ENCODE measurements at places on chromosomes 4 and X.

DNA sequence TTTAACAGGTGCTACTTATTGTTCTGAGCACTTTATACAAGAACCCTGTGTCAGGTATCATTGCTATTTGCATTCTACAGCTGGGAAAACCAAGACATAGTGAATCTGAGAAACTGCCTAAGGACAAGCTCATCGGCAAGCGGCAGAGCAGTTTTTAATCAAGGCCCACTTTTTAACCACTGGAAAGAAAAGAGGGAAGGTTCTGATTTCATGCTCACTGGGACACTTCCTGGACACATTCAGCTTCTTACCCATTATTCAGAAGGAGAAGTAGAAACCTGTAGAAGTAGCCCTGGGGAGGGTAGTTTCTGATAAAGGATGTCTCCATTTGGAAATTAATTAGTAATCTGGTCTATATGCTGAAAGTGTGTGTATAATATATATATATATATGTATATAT is 2.5 kb upstream of the LNX1 start:
- no peak for DNase-seq

DNA sequence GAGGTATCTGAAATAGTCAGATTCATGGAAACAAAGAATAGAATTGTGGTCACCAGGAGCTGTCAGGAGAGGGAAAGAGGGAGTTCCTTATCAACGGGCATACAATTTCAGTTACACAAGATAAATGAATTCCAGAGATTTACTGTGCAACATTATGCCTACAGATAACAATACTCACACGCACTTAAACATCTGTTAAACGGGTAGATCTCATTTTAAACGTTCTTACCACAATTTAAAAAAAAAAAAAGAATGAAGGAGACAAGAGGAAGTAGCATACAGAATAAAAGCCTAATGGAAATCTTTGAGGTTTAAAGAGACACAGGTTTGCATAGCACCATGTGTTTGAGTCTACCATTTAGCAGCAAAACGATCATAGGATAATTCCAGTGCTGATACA is 298.0 kb downstream of the DKK2 start:
- DNase-seq = no peak

DNA sequence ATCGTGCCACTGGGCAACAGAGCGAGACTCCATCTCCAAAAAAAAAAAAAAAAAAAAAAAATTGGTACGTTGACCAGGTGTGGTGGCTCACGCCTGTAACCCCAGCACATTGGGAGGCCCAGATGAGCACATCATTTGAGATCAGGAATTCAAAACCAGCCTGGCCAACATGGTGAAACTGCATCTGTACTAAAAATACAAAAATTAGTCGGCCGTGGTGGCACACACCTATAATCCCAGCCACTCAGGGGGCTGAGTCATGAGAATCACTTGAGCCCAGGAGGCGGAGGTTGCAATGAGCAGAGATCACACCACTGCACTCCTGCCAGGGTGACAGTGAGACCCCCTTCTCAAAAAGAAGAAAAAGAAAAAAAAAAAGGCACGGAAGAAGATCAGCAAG is 24.5 kb downstream of the RBMX start:
- DNase-seq = no peak

- DNase-seq = no peak
Measured at GRCh38 chrX:1093121-1093520, 119.3 kb downstream of the CRLF2 start.

- no peak for DNase-seq
Measured at GRCh38 chr4:140255467-140255866, 101.5 kb upstream of the MAML3 start.

GRCh38 chr4:74297539-74297938 is 10.7 kb upstream of the EPGN start:
- DNase-seq = no peak

- no peak for DNase-seq
Measured at GRCh38 chr4:186072516-186072915, 3.6 kb downstream of the TLR3 start.

- DNase-seq = no peak
Measured at GRCh38 chrX:49250578-49250977, 13.9 kb downstream of the FOXP3 start.

- DNase-seq = no peak
Measured at GRCh38 chrX:22534643-22535042, 261.9 kb downstream of the CBLL2 start.

- no peak for DNase-seq
Measured at GRCh38 chrX:108299704-108300103, 138.5 kb downstream of the COL4A6 start.

DNA sequence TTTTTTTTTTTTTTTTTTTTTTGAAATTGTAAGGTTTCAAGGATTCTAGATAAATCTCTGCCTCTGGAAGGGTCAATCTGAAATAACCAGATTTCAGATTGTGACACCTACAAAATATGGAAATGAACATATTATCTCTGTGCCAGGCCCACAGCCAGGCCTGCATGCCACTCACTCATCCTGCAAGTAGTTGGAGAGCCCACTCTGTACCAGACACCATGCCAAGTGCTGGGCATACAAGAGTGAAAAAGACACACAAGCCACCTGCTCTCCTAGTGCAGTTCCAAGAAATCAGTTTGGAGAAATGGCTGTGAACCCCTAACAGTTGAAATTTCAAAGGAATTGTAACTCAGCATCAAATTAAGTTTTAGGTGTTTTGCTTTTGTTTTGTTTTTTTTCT is 145.9 kb upstream of the NOCT start:
- no peak for DNase-seq

DNA sequence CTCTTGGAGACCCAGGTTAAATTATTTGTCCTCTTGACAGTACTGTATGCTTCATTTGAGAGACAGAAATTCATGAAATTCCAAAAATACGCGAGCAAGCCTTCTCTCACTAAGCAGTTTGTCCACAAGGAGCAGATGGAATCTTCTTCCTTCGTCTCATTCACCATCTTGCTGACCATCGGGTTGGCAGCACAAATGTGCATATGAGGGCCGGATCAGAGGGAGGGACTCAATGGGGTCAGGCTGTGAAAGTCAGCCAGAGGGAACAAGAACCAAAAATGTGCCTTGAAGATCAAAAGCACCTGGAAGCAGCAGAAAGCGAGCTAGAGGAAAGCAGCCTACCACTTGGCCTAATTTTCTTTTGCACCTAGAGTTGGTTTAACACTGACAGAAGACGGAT is 16.4 kb downstream of the NHSL2 start:
- DNase-seq = no peak

DNA sequence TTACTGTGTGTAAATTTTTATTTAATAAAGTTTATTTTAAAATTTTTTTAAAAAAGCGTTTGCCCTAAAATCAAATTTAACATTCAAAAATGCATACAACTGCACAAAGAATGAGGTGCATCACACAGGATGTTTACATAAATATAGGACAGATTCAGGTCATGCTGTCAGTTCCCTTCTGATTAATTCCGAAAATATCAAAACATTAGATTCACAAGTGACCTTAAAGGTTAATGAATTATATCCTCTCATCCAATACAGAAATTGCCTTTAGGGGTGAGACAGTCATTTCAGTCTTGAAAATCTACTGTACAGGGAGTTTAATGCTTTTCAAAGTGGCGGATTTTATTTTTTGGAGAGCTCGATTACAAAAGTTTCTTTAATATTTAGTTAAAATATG is 208.7 kb upstream of the FTHL17 start:
- DNase-seq = no peak

DNA sequence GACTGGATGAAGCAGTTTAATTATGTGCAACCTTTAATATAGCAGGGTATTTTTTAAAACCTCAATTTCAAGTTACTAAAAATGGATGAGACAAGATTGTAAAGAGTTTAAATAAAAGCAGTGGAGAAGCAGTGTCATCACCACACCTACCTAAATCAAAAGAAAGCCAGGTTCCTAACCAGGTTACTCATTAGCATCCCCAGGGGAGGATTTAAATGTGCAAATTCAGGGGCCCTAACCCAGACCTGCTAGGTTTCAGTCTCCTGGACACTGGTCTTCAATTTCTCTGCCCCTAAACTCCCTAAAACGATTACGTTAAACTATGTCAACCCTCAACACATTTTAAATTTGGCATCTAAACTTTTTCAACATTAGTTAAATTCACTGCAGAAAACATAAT is 116.9 kb upstream of the KLF3 start:
- no peak for DNase-seq

- DNase-seq = no peak
Measured at GRCh38 chr4:118354913-118355312, 2.1 kb upstream of the PRSS12 start.

Data from HCT116 (cell line).